ENCODE measurements at places on chromosomes 4 and X. TPM values are rescaled to one million over a fixed set of nuclear protein-coding genes. Genes with fewer than 3 reads are reported as not detected.

The SPRY1 gene
- total RNA-seq, result 185 TPM

The GPR173 gene
- 2.2 TPM for total RNA-seq

The MTNR1A gene
- not detected for total RNA-seq

The MAPK10 gene
- 123 TPM for total RNA-seq

The ATP1B4 gene
- total RNA-seq, result 0.74 TPM

The HTR2C gene
- total RNA-seq, result 1.7 TPM

The PAGE5 gene
- not detected for total RNA-seq

The BEX4 gene
- total RNA-seq, result 32.7 TPM

The RBM47 gene
- 61.1 TPM for total RNA-seq

The IGSF1 gene
- 1.2 TPM for total RNA-seq

The DMRTC1 gene
- 2.2 TPM for total RNA-seq

The HSFX2 gene
- not detected for total RNA-seq

The PIN4 gene
- total RNA-seq, result 12.0 TPM

The HSPA4L gene
- 14.2 TPM for total RNA-seq

The FATE1 gene
- not detected for total RNA-seq

The RTL3 gene
- not detected for total RNA-seq

The TLR3 gene
- 10.6 TPM for total RNA-seq

The FNIP2 gene
- 25.3 TPM for total RNA-seq

The ASB5 gene
- total RNA-seq, result 5.9 TPM

The TLR6 gene
- 8.3 TPM for total RNA-seq

The CA5B gene
- total RNA-seq, result 24.6 TPM

The PPARGC1A gene
- total RNA-seq, result 1.2 TPM

The GAGE12F gene
- total RNA-seq, result not detected

The PRSS12 gene
- total RNA-seq, result 15.0 TPM

The SCML1 gene
- 11.8 TPM for total RNA-seq

The ARMCX4 gene
- 16.5 TPM for total RNA-seq

The CHRDL1 gene
- total RNA-seq, result 36.8 TPM

The EREG gene
- total RNA-seq, result 1.2 TPM

The RPA4 gene
- total RNA-seq, result 7.4 TPM

The BEND4 gene
- not detected for total RNA-seq

The EIF2S3 gene
- total RNA-seq, result 121 TPM

The NMU gene
- total RNA-seq, result 8.1 TPM

The ELMOD2 gene
- 15.7 TPM for total RNA-seq

The GAGE1 gene
- total RNA-seq, result not detected

The PRR32 gene
- total RNA-seq, result not detected

The FHIP1A gene
- 20.4 TPM for total RNA-seq

The PNMA6F gene
- total RNA-seq, result not detected

The ODAPH gene
- not detected for total RNA-seq

The CENPVL2 gene
- total RNA-seq, result not detected

The BOD1L1 gene
- 37.8 TPM for total RNA-seq

The CT47B1 gene
- total RNA-seq, result not detected

The ADGRA3 gene
- total RNA-seq, result 23.3 TPM

The NAT8L gene
- 1.7 TPM for total RNA-seq

The GLOD5 gene
- not detected for total RNA-seq

All from vagina (tissue), 2 donors.